ENCODE measurements at places on chromosomes 6 and 20.

DNA sequence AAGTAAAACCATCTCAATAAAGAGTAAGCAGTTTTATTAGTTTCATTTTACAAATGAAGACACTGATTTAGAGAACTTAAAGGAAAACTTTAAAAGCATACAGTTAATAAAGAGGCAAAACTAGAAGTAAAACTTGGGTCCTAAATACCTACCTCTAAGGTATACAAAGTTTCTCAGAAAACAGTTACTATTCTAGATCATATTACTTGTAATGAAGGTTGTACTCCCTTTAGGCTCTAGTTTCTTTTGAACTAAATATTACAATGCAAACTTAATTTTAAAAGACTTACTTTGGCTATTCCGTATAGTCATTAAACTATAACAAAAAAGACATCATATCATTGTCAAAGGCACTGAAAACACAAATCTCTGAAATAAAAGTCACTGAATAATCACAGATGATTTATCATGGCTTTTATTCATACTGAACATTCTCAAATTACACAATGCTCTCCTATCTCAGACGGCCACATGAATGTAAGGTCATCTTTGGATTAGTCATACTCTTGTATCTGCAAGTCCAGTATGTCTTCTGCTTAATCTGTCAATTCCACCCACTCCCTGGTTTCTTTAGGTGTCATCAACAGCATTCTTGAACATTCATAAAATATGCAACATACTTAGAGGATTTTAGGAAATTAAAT lies 361.6 kb upstream of the RUNX2 start:
- no peak for DNase-seq

DNA sequence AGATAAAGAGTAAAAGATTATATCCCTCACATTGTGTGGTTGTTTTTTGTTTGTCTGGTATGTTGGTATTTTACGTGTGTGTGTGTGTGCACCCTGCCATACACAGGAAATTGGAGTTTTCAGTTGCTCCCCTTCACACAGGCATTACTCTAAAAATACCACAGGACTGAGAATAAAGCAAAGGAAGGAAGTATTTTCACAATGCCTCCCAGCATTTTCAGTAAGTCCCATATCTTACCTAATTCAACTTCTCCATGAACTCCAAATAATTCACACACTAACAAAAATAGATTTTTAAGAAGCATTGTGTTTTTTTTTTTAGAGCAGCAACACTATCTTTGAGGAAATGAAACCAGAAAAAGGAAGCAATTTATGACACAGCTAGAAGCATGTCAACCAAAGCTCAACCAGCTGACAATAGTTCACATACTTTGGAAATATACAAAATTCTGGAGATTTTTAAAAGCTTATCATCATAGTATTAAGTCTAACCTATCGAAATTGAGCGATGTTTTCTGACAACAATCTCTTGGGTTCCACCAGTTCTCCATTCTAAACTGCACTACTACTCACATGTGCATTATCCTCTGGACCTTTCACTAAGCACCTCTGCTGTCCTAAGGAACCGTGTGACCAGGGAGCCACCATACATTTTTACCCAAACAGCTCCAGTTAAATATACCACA lies 2.1 kb downstream of the UBE2J1 start:
- no peak for DNase-seq

- DNase-seq, result no peak
These were observed 202.5 kb upstream of the GMDS start for GRCh38 chr6:2447931-2448330.

GRCh38 chr6:44734886-44735629 lies 347.6 kb downstream of the CDC5L start:
- no peak for DNase-seq

GRCh38 chr6:56570413-56571359 lies 72.0 kb downstream of the DST start:
- DNase-seq, result no peak

GRCh38 chr6:98477231-98477630 lies 357.1 kb upstream of the POU3F2 start:
- no peak for DNase-seq

- DNase-seq, result peak; percentile 9
These were observed 77.8 kb downstream of the DLL1 start for GRCh38 chr6:170212956-170213636.

DNA sequence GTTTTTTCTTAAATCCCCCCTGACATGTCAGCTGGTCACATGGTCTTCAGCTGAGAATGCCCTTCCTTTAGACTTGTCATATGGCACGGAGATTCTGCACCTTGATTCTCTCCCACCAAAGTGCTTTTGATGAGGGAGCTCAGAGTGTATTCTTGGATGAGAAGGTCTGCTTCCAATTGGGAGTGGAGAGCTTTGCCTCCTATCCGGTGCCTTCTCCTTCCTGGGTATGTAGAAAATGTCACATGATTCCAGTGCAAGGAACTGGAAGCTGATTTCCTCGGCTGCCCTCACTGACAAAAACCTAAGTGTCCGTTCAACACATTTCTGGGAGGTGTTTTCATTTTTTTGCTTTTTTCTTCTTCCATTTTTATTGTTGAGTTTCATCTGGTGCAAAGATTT lies 197.2 kb downstream of the TFAP2C start:
- DNase-seq, result no peak

- DNase-seq, result no peak
These were observed 2.8 kb downstream of the SLC12A5 start for GRCh38 chr20:46031701-46032254.

- DNase-seq, result no peak
These were observed 7.9 kb downstream of the RPS6KA2 start for GRCh38 chr6:166618866-166619761.

GRCh38 chr6:113047148-113047547 lies 700.0 kb downstream of the RFPL4B start:
- no peak for DNase-seq

- DNase-seq, result no peak
These were observed 133.4 kb downstream of the MYB start for GRCh38 chr6:135314543-135314942.

- DNase-seq, result no peak
These were observed 622.7 kb downstream of the PHF3 start for GRCh38 chr6:64258302-64258701.

- no peak for DNase-seq
These were observed 1.1 kb upstream of the BEND6 start for GRCh38 chr6:56953597-56954402.

GRCh38 chr6:15410752-15411151 lies 164.9 kb downstream of the JARID2 start:
- no peak for DNase-seq

DNA sequence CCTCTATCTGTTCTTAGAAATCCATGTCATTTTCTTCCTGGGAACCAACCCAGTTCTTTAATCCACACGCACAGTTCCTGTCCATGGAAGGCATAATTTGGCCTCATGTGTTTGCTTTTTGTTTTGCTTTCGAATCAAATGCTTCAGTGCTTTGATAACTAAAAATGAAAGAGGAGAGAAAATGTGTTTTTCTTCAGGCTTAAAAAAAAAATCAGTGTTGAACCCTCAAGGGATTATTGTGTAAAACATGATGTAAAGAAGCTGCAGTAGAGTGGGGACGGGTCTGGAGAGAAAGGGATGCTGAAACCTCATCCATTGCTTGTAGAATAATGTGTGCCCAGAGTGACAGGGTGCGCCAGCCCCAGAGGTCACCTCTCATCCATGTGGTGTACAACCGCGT lies 197.5 kb upstream of the JARID2 start:
- DNase-seq, result no peak

DNA sequence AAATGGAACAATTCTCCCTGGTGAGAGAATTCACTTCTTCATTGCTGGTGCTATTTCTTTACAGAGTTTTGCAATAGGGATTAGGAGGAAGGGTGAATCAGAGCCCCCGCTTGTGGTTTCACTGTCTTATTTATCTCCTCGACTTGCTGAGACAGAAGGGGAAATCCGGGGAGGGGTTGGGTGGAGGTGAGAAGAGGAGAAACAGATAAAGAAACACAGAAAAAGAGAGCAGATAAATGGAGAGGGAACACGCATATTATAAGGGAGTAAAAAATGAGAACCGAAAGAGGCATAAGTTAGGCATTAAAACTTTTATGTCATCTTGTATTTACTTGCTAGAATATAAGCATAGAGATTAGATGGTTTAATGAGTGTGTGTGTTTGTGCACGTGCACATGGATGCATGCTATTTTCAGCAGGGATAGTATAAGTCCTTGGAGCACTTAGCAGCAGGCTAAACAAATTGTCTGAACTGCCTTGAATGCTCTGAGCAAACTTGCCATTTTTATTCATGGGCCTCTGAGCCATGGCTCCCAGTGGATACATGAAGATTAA lies 105.0 kb downstream of the OLIG3 start:
- DNase-seq, result no peak

GRCh38 chr20:49578436-49578835 lies 10.5 kb upstream of the PTGIS start:
- peak; percentile 60 for DNase-seq

Data from lower leg skin (tissue), 4 donors.